ENCODE measurements at places on chromosomes 7 and 10.

DNA sequence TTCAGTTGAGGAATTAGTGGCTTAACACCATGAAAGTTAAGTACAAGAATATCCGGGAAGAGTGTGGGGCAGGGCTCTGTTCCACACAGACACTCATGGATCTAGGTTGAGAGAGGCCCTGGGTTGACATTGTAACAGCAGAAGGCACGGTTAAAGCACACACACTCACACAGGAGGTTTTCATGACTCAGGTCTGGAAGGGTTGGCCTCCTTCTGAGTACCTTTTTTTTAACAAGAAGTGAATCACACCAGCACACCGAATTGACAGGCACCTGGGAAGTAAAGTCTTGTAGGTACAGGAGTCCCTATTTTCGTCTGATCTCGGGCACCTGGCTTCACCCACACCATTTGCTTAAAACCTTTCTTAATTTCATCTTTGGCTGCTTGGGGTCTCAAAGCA, 509.4 kb upstream of the ADARB2 start:
- no peak for DNase-seq

- DNase-seq: no peak
Measured at GRCh38 chr10:42645103-42645502, 6.7 kb upstream of the ZNF33B start.

- DNase-seq: no peak
Measured at GRCh38 chr7:47513741-47514241, 68.1 kb downstream of the TNS3 start.

DNA sequence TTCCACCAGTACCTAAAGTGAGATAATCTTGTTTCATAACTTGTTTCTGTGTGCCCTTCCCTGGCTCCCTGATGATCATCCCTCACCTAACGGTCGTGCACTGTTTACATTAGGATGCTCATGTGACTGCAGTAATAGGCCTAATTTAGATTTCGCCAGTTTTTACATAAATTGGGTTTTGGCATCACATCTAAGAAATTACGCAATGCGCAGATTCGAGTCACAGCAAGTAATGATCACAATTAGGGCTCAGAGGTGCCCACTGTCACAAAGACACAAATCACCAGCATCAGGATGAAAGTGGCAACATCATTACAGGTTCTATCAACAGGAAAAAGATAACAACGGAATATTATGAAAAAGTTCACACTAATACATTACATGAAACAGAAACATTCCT, 94.7 kb downstream of the LARP4B start:
- no peak for DNase-seq

- no peak for DNase-seq
Measured at GRCh38 chr7:108686494-108686893, 116.8 kb downstream of the DNAJB9 start.

DNA sequence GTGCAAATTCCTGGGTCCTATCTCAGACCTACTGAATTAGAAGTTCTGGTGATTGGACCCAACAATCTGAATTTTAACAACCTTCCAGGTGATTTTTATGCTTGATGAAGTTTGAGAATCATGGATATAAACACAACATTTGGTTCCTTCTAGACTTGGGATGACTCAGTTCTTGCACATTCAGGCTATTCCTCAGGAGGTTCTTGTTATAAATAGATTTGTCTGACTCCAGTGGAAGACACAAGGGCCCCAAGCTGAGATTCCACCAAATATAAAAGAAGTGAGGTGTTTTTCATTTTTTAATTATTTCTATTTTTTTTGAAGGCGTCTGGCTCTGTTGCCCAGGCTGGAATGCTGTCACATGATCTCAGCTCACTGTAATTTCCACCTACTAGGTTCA, 9.4 kb upstream of the TAS2R16 start:
- no peak for DNase-seq

GRCh38 chr7:133837224-133837623, 289.9 kb upstream of the LRGUK start:
- DNase-seq: no peak

GRCh38 chr10:97215619-97216260, 30.0 kb upstream of the SLIT1 start:
- DNase-seq: no peak

DNA sequence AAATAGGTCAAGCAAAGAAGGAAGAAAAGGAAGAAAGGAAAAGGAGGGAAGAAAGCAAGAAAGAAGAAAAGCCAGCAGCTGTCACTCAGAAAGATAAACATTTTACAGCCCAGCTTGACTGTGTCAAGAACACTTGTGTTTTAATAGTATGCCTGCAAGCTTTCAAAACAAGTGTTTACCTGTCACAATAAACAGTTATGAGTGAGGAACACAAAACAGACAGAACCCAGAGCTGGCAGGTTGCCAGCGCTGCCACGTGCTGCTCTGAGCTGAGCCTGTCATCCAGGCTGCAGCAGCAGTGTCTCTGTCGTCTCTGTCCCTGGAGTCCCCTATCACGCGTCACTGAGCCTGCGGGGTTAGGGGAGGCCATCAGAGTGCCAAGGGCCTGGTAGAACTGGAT, 827.6 kb upstream of the AUTS2 start:
- DNase-seq: no peak

DNA sequence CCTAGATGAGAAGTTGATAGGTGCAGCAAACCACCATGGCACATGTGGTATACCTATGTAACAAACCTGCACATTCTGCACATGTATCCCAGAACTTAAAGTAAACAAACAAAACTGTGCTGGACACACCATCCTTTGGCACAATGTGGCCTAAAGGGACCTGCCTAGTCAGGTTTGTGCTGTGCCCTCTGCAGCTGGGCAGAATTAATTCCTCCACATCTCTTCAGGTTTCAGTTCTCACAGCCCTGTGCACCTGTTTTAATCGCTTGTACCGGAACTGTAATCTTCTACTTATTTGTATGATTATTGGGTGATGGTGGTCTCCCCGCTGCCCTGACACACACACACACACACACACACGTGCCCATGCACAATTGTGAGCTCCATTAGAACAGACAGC, 252.7 kb downstream of the ACTR3B start:
- no peak for DNase-seq

DNA sequence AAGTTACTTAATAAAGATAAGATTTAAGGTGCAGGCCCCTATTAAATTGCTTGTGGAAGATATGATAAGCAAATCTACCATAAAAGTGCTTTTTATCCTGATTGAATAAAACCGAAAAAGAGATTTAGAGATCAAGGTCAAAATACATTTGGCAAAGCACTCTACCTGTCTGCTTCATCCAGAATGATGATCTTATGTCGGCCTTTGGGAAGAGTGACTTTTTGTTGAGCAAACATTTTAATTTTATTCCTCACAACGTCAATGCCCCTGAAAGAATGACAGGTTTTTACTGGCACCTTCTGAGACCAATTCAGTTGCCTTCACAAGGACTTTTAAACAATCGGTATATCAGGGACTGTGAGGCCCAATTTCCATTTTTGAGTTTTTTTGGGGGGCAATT, 7.7 kb downstream of the RFC2 start:
- no peak for DNase-seq

GRCh38 chr10:5549462-5550249, 24.9 kb downstream of the CALML3 start:
- DNase-seq: no peak

GRCh38 chr7:72111086-72111485, 301.1 kb downstream of the CALN1 start:
- no peak for DNase-seq

DNA sequence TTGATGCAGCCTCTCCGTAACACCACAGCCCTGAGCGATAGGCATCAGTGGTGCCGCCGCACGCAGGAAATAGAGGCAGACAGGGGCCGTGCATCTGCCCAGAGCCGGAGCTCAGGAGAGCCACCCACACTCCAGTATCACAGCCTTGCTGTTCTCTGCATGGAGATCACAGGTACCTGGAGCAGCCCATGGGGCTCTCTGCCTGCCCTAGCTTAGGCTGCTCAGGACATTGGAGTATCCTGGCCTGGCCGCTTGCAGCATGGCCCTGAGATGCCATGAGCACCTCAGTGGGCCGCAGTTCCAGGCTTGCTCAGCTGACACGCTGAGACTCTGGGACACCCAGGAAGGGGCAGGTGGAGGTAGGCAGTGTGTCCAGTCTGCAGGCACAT, 47.0 kb downstream of the ELFN1 start:
- DNase-seq: no peak

GRCh38 chr10:127243490-127244272, 47.3 kb upstream of the INSYN2A start:
- DNase-seq: no peak

GRCh38 chr7:151247611-151248345, 716 bp downstream of the SMARCD3 start:
- no peak for DNase-seq

- no peak for DNase-seq
Measured at GRCh38 chr7:68009716-68010115, 1013.1 kb downstream of the TYW1 start.

DNA sequence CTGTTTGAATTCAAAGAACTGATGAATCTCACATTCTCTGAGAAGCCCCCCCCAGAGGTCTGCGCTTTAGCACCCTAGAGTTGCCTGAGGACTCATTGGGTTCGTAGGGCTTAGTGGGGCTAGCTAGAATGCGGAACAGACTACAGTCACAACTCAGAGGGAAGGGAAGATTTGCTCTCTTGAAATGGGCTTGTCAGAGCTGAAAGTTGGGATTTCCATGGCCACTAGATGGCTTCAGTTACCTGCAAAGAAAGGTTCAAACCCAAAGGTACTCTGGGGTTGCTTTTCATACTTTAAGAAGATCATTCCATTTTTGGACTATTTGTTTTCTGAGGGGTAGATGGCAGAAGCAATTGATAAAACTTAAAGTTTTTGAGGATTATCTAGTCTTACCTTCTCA, 205.0 kb downstream of the BBS9 start:
- no peak for DNase-seq

- DNase-seq: no peak
Measured at GRCh38 chr10:4984223-4984622, 19.4 kb downstream of the AKR1C2 start.

- no peak for DNase-seq
Measured at GRCh38 chr7:100148225-100148558, 526 bp upstream of the LAMTOR4 start.

GRCh38 chr10:122931088-122931906, 20.9 kb downstream of the FAM24A start:
- no peak for DNase-seq

GRCh38 chr10:122859527-122859926, 13.9 kb upstream of the CUZD1 start:
- DNase-seq: no peak

GRCh38 chr10:94103801-94104221, 110.1 kb downstream of the PLCE1 start:
- DNase-seq: no peak

- no peak for DNase-seq
Measured at GRCh38 chr7:55085511-55086412, 66.9 kb downstream of the EGFR start.

DNA sequence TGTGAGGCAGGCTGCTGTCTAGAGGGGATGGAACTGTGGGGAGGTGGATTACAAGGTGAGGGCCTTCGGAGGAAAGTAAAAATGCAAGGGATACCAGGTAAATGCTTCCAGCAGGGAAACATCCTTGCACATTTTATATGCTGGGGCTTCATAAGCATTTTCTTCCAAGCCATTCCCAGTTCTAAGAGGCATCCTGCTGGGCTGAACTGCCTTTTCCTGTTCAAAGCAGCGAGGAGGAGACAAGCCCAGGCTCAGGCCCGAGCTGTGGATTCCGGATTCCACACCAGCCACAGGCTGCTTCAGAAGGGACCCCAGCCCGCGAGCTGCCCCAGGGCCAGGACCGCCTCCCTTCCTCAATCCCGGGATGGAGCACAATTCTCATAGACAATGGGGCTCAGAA, 249.7 kb downstream of the TNS3 start:
- DNase-seq: no peak

DNA sequence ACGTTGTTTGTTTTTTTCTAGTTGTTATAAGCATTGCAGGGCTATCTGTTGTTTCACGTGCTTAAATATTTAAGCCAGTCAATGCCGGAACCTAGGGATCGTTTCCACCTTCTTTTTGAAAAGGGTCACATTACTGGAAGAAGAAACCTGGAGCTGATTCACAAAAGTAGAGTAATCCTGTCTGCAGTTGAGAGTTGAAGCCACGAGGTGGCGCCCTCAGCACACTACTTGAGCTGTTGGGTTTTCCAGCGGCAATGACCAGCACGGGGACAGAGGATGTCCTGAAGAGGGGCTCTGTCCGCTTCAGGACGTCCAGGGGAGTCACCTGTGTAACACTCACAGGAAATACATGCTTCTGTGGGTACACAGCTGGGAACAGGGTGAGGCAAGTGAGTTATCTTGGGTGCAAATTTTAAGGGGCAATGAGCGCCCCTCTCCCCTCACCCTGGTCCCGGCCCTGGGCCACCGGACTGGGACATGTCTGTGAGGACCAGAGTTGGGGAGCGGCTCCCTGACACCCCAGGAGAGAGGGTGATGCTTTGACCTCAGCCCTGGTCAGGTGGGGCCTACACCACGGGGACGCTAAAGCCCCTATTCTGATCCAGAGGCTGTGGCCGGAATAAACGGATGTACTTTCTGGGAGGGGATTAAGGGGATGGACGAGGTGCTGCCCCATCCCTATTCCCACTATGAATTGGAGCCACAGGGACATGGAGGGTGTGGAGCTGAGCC, 26.3 kb upstream of the WDFY4 start:
- no peak for DNase-seq

- no peak for DNase-seq
Measured at GRCh38 chr10:117221156-117221711, 19.7 kb upstream of the SLC18A2 start.

- DNase-seq: no peak
Measured at GRCh38 chr10:3424111-3424851, 251.7 kb upstream of the PITRM1 start.

DNA sequence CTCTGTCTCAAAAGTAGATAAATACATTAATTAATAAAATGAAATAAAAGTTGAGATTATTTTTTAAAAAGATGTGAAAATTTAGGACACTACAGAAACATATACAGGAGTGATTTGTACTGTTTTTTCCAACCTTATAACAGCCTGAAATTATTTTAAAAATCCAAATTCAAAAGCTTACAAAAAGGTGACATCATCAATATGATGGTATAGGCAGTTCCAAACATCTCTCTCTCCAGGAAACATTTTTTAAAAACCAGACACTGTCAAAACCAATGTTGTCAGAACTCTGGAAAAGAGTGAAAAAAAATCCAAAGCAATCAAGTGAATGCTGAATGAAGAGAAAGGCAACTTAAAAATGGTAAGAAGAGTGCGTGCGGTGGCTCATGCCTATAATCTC, 76.7 kb downstream of the HHEX start:
- no peak for DNase-seq

GRCh38 chr7:134891262-134891695, 95.0 kb upstream of the AGBL3 start:
- no peak for DNase-seq

DNA sequence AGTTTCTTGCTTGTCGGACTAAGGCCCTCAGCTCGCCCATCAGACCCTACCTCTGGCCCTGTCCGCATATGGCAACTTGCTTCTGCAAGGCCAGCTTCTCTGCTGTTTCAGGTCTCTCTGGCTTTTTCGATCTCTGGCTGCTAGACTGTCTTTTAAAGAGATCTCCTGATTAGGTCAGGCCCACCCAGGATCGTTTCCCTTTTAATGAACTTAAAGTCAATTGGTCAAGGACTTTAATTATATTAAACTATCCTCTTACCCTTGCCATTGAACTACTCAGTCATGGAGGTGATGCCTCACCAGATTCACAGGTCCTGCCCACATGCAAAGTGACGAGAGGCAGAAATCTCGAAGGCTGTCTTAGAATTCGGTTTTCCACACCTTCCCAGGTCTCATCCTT, 670.9 kb downstream of the GATA3 start:
- no peak for DNase-seq
